ENCODE measurements at places on chromosomes 4 and X.

GRCh38 chrX:129360175-129360574, 163.1 kb downstream of the SMARCA1 start:
- peak; percentile 65 for DNase-seq

DNA sequence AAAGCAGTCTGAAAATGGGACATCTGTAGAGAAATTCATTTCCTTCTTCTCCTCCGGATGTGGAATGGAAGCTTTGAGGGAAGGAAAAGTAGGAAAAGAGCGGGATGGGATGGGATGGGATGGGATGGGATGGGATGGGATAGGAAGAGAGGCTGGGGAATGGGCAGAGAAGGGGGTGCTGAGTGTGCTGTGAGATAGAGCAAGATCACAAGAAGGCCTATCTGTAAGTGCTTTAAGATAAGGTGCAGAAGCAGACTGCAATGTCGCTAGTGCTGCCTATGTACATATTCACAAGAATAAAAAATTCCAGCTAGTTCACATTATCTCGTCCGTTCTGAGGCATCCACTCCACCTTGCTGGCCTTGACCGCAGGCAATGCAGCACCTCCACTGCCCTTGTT, 86.2 kb downstream of the IRF2 start:
- DNase-seq, result no peak

DNA sequence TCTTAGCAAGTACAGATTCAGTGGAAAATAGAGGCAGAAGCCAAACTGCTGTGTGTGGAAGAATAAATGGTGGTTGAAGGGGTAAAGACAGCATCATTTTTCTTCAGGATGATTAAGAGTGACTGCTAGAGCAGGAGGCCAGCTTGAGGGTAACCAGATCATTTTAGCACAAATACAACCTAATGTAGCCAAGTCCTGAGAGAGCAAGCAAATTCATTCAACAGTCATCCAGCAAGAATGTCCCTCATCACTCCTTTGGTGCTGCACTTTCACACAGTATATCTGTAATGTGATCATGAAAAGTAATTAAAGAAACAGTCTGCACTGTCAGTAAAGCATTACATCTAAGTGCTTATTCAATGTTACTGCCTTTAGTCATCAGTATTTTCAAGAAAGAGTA, 44.8 kb downstream of the NPFFR2 start:
- DNase-seq, result no peak

- no peak for DNase-seq
Observed at GRCh38 chr4:1047976-1048772, 36.7 kb downstream of the FGFRL1 start.

DNA sequence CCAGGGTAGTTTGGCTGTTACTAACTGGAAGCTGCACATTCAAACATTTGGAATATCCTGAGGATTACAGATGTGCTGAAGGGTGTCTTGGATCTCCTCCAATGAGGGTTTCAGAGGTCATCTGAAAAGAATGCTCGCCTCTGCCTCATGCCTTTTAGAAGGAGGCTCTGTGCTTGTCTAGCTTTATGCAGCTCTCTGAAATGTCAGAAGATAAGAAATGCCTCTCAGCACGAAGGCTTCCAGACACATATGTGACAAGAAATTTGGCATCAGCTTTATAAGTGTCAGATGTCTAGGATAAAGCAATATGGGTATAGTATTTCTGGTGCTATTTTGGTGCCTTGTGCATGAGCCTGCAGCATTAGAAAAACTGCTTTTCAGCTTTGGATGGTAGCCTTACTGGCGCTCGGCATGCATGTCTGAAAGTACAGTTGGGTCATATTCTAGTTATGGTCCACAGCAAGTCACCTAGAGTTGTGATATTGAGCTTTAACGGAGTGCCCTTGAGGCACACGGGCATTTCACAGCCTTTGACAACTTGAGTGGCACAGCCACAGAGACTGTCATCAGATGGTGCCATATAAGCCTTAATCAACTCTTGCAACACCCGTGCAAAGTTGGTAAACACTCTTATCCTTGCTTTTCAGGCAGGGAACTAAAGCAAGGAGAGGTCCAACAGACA, 70.8 kb upstream of the PGRMC2 start:
- DNase-seq, result no peak

DNA sequence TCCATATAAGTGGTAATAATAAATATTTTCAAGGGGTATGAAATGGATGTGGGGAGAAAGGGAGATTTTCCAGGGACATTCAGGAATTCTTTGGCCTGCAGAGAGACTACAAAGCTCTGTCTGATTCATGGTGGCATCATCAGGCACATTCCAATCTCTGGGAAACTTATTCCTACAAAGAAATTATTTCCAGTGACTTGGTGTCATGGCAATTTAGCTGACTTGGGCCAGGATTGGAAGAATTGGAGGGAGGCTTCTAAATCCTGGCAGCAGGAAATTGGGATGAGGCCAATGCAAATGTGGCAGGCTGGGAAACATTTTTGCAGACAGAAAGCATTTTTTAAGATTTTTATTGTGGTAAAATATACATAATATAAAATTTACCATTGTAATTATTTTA, 204.6 kb downstream of the RTL9 start:
- DNase-seq, result no peak

Data from activated CD8-positive, alpha-beta memory T cell treated with anti-CD3 and anti-CD28 coated beads for 24 hours (primary cell).